Left hindlimb (tissue), 1 donor: ENCODE measurements at places on chromosomes 12 and 14.

- no peak for DNase-seq
These were observed 43.0 kb upstream of the CHPT1 start for GRCh38 chr12:101654442-101654841.

DNA sequence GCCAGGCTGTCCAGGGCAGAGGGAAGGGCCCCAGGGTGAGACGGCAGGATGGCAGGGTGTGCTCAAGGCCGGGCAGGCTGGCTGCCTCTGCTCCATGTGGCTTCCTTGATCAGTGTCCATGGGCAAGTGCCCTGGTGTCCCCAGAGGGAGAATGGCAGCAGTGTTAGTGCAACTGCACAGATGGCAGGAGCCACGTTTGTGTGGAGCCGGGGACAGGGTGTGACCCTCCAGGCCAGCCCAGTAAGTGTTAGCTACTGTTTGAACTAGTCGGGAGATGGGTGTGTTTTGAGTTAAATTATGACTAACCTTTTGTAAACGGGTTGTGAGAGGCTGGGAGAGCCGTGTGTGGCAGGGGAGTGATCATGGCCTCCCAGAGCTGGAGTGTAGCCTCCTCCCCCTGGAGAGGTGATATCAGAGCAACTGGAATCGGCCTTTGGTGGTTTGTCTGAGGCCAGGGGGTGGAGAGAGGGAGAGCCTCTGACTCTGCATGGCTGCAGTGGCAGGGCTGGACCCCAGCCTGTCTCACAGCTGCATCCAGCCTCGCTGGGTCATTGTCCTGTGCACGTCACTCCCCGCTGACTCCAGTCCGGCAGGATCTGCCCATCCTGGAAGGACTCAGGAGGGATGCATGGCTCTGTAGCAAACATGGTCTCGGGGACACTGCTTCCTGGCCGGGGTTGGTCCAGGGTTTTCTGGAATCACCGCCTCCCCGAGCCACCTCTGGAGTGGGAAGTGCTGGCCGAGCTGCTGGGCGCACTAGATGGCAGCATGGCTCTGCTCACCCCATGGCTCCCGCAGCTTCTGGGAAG lies 27.8 kb downstream of the AACS start:
- DNase-seq, result no peak

GRCh38 chr12:124862768-124863415 lies 772 bp downstream of the SCARB1 start:
- DNase-seq, result no peak

DNA sequence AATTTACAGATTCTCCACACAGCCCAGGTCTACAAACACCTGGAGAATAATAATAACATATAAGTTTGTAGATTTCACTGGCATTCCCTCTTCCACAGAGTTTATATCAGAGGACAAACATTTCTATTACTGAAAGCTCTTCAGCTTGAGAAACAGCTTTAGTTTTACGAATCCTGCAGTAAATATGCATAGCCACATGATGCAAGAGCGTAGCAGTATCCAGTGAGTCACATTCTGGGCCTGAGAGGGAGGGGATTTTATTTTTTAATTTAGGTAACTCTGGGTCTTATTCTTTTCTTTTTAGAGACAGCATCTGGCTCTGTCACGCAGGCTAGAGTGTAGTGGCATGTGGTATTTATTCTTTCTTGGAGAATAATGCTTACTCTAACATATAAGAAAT lies 1002.8 kb downstream of the TRHDE start:
- DNase-seq, result no peak

DNA sequence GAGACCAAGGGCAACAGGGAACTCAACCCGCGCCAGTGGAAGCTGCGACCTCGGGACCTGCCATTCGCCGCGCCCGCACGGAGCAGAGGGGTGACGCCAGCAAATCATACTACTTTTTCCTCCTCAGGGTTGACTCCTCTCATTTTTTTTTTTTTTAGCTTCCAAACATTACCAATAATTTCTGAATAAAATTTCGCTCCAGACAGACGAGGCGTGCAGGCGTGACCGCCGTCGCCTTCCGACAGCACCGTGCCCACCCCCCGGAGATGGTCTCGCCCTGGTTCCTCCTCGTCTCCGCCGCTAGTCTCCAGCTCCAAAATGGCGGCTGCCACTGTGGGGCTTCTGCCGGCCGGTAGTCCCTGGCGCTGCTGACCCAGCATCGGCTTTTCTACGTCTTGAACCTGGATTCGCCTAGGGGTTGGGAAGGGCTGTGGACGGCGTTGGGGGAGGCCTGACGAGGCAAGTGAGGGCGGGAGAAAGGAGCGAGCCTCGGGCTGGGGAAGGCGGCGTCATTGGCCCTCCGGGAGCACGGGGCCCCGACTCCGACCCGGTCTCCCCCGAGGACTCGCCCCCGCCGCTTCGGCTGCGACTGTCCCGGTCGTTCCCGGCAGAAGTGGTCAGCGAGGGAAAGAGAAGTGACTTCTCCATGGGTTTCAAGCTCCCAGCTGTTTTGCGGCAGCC lies at the start of the genes CPSF2 and NDUFB1:
TSS of gene CPSF2 (plus strand) at position 300 of the 681 bp plus-strand sequence. CDS start 9,016 bp downstream, outside the sequence.
TSS of gene NDUFB1 (minus strand) at position 37 of the 681 bp plus-strand sequence. CDS start 4,069 bp downstream, outside the sequence.
- DNase-seq, result peak; percentile 87
